ENCODE measurements at places on chromosomes 5 and 9.

- no peak for DNase-seq
Measured at GRCh38 chr5:55509097-55509496, 25.7 kb downstream of the PLPP1 start.

- no peak for DNase-seq
Measured at GRCh38 chr5:135569755-135570452, 8.9 kb downstream of the CXCL14 start.

DNA sequence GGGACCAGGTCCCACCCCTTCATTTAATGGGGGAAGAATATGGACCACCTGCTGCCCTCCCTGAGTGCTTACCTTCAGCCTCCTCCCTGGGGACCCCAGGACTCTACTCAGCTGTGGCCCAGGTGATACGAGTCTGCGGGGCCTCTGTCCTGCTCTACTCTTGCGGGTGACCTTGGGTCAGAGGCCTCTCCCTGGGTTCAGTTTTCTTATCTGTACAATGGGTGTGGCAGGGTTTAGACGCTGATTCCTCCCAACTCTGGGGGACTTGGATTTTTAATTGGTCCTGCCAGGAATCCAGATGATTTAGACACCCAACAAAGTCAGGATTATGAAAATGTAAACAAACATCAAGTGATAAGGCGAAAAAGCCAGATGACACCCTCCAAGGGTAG is 25.0 kb downstream of the FAM163B start:
- no peak for DNase-seq

- DNase-seq: no peak
Measured at GRCh38 chr5:176621661-176622079, 8.7 kb downstream of the SNCB start.

- DNase-seq: no peak
Measured at GRCh38 chr5:124683917-124684555, 62.4 kb downstream of the ZNF608 start.

- DNase-seq: no peak
Measured at GRCh38 chr5:14003936-14004335, 59.4 kb upstream of the DNAH5 start.

GRCh38 chr9:116152941-116153764 is 438 bp upstream of the PAPPA start:
- DNase-seq: no peak

DNA sequence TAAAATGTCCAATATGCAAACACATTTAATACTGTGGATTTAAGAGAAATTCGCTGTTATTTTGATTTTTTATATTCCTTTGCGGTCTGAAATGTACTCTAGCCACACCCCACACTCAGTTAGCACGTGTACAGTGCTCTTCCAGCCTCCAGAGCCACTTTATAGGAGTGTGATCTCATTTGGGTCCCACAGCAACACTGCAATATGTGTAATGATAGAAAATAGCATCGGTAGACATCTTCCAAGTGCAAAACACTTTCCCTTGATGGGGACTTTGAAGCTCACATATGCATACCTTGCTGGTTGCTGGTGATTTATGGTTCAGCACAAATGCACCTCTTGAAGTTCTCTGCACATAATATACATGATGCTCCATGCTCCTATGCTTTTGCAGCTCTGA is 148.3 kb downstream of the GAS1 start:
- DNase-seq: no peak

DNA sequence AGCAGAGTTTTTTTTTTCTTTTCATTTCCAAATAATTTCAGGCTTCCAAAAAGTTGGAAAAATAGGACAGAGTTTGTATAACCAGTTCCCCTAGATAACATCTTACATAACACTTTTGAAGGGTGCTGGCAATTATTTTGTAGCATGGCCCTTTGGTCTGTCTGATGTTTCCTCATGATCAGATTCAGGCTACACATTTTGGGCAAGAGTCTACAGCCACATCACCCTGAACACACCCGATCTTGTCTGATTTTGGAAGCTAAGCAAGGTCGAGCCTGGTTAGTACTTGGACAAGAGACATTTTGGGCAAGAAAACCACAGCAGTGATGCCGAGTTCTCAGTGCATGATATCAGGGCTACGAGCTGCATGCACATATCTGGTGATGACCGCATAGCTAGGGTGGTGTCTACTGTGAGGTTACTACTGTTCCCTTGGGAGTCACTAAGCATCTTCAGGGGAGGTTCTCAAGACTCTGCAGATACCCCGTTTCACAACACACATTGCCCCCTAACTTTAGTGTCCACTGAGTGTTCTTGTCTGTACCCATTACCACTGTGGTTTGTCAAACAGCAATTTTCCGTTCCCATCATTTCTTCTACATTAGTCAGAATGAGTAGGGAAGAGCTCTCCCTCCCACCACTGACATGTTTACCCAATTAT is 86.2 kb downstream of the TTC39B start:
- DNase-seq: no peak

DNA sequence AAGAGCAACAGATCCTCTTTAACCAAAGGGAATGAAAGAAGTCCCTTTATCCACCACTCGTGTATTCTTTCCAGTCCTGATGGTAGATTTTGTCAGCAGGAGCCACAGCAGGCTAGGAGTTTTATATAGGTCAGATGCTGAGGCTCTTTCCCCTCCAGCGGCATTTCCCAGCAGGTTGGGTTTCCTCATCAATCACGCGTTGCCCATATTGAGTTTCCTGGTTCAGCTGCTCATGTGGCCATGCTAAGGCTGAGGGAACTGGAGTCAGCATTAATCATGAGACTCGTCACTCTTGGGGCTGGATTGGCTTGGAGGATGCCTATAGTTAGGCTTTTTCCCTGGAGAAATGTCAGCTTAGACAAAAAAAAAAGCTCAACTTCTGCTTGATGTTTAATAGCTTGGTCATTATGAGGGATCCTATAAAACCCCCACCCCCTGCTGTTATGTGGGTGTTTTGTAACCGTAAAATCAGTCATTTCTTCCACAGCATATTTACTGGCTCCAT is 193.4 kb upstream of the GAS1 start:
- no peak for DNase-seq

- no peak for DNase-seq
Measured at GRCh38 chr9:120001536-120001935, 578.4 kb downstream of the CDK5RAP2 start.

DNA sequence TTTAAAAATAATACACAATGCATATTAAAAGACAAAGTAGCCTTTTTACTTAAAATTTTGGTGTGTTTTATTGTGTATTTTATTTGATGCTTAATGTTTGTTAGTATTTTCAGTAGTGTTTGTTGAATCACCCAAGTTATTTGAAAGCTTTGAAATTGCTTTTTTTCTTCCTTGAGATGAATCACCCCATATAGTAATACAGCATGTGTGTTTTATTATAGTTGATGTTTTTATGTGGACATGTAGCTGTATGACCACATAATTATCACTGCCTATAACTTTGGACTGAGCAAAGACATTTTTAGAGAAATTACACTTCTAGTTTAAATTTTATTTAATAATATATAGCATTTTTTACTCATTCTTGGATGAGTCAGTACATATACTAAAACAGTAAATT is 18.0 kb downstream of the FAM174A start:
- no peak for DNase-seq

DNA sequence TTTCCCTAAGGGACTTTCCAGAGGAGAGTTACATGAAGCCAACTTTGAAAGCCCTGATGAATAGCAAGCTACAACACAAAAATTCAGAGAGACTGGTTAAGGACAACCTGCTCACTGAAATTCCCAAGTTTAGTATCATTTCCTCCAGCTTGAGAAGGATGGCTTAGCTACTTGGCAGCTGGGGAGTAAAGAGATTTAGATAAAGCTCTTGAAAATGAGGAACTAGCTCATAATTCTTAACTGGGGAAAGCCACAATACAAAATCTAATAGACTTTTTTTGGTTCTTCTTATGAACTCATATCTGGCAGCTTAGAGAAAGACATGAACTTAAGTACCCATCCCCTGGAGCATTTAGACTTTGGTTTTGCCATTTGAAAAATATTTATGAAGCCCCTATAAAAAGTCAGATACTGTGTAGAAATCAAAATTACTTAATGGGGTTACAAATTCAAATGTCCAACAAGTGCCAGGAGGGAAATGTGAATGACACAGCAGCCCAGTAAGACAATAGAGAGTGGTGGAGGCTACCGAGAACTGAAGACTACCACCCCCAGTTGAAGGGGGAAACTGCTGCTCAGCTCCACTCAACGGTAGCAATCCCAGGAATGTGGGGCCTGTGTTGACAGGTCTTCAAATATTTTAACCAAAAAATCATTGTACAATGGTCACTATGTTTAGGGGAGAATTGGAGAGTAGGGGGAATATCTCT is 79.4 kb upstream of the ADRB2 start:
- no peak for DNase-seq

GRCh38 chr5:45578270-45578669 is 117.9 kb downstream of the HCN1 start:
- no peak for DNase-seq

GRCh38 chr5:67095346-67096171 is 101.0 kb downstream of the CD180 start:
- no peak for DNase-seq

DNA sequence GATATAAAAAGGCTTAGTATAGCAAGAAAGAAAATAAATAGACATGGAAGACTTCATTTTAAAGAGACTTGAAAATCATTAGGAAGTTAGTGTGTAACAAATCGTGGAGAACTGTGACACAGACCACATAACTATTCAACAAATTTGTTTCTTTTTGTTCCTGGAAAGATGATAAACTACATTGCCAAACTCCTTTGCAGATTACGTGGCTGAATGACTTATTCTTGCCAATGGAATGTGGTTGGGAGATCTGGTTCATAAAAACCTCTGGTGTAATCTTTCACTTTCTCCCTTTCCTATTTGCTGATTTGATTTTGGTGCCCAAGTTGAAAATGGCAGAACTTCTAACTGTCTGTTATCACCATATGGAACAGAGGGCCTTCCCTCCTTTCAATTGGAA is 328.9 kb upstream of the MEF2C start:
- DNase-seq: no peak

GRCh38 chr9:137643921-137644320 is 25.1 kb downstream of the EHMT1 start:
- no peak for DNase-seq

DNA sequence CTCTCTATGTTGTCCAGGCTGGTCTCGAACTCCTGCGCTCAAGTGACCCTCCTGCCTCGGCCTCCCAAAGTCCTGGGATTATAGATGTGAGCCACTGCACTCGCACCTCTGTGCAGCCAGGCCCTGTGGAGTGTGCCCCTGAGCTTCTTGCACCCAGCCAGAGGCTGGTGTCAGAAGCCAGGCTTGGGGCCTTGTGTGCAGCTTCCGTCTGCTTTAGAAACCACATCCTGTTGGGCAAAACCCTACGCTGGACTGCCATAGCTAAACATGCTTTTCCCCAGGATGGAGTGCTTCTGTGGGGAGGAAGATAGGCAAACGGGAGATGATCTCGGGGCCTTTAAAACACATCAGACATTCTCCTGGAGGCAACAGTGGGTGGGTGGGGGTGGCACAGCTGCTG is 40.1 kb downstream of the PRRT1B start:
- no peak for DNase-seq

- DNase-seq: no peak
Measured at GRCh38 chr9:86783884-86784283, 163.4 kb downstream of the GAS1 start.

DNA sequence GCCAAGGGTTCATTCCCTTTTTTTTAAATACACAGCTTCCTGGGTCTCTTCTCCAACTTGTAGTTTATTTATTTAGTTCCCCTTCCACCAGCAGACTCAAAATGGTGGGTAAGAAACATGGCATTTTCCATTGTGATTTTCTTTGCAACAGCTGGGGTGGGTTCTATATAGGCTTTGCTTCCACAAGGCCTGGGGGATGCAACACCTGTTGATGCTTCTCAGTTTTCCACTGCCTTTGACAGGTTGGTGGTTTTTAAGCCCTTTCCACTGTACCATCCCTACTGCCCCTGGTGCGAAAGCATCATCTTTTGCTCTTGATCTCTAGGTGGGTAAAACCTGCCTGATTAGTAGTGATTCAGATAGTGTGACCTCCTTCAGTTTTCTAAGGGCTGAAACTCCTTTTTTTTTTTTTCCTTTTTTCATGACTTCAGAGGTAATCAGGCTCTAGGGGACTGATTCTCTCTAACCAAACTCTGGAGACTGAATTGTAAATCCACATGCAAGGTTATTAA is 8.5 kb downstream of the KDM3B start:
- DNase-seq: no peak

- no peak for DNase-seq
Measured at GRCh38 chr5:153551537-153552079, 61.1 kb downstream of the GRIA1 start.

GRCh38 chr9:108534741-108535140 is 321.0 kb downstream of the ACTL7B start:
- DNase-seq: no peak

DNA sequence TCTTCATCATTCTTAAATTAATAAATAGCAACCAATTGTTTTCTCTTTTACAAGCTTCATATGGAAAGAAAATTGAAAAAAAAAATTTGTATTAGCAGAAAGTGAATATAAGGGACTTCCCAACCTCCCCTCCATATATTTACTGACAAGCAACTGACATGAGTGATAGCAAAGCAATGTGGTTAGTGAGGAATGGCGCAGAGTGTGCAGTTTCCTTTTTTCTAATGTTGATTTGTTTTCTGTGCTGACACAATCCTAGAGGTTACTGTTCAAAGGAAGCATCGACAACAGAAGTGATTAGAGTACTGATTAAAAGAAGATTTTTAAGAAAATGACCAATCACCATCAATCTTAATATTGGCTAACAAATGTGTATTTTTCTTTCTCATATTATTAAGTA is 1.7 kb upstream of the PTGER4 start:
- DNase-seq: no peak

- DNase-seq: no peak
Measured at GRCh38 chr5:103498211-103498610, 64.4 kb downstream of the NUDT12 start.
